AG04449 (cell line): ENCODE measurements at places on chromosomes 2 and 18.
A peak's percentile ranks its signal among the peaks of the same experiment; 100 is the strongest.

DNA sequence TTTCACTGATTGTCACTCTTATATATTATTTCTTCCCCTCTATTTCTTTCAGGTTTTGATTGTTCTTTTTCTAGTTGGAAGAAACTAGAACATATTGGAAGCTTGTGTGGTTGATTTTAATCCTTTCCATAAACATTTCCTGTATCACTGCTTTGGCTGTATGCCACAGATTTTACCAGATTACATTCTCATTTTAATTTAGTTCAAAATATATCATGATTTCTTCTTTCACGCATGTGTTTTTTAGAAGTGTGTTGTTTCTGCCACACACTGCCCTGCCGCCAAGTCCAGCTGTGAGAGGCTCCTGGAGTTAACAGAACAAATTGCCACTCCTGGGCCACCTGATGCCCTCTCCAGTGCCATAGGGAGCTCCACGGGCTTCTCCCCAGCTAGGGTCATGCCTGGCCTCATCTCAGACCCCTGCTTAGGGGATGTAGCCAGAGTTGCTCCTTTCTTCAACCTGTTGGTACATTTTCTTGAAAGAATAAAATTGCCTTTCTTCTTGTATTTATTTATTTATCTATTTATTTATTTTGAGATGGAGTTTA is 206.2 kb upstream of the COPS8 start:
- DNase-seq = no peak

DNA sequence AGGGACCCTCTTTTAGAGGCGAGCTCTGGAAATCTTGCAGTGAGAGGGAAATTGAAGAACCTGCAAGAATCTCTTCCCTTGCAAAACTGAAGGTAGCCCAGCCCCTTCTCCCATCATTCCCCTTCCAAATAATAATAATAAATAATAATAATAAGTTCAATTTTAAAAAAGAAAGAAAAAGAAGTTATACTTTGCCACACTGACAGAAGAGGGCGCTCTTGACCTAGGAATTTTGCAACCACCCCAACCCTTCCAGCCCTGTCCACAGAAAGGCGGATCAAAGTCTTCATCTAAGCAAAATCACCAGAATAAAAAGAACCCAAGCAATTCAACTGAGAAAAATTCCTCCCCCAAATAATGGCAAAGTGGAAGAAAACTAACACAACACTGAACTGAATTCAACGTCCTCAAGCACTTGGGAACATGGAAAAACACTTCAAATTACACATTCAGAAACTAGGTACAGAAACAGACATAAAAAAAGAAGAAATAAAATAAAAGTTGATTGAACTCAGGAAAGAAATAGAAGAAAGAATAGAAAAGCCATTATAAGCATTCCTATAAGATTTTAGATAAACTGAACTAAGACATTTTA is 98.9 kb upstream of the GLS start:
- DNase-seq = peak; percentile 12

DNA sequence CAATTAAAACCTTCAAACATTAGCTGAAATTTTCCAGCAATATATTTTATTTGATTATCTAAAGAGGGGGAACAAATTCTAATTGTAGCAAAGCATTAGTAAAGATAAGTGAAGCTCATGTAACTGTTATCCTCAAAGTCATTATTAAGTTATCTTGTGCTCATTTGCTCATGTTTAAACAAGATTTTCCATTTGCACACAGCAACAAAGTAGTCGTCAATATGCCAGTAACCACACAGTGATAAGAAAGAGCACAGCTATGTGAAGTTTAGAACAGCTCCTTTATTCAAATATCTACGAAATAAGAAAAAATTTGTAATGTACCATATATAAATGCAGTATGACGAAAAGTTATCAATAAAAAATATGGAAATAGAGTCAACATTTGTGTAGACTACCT is 159.5 kb downstream of the ERBB4 start:
- DNase-seq = no peak

DNA sequence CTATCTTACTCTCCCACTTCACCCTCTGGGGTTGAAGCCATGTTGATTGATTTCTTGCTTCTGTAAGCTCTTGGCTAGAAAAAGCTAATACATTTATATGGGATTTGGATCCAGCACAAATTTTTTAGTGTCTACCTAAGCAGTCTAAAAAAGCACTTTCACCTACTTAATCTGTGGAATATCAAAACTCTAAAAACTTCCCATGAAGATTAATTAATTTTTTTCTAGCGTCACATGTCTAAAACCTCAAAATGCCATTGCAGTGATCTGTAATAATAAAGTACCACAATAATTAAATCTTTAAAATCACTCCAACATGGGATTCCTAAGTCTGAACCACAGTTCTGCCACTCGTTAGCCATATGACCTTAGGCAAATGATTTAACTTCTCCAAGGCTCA is 180.1 kb downstream of the EN1 start:
- DNase-seq = peak; percentile 31
